ENCODE measurements at places on chromosomes 7 and 10.

GRCh38 chr10:84214612-84215235, 10.6 kb downstream of the LRIT2 start:
- DNase-seq: peak; percentile 57

DNA sequence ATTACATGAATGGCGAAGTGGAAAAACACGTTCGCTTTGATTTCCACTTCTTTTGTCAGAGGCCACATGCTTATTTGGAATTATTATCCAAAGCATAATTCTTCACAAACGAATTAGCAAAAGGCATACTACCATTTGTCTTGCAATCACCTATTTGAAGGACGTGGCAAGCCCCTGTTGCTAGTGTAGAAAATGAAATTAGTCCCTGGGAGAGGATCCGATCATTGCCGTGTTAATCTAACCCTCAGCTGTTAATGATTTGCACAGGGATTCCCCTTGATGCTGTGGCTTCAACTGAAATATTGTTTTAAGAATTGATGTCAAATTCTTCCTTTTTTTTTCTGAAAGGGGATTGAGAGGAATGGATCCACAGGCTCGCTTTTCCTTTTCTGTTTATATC, 4.6 kb downstream of the AGMO start:
- DNase-seq: no peak

DNA sequence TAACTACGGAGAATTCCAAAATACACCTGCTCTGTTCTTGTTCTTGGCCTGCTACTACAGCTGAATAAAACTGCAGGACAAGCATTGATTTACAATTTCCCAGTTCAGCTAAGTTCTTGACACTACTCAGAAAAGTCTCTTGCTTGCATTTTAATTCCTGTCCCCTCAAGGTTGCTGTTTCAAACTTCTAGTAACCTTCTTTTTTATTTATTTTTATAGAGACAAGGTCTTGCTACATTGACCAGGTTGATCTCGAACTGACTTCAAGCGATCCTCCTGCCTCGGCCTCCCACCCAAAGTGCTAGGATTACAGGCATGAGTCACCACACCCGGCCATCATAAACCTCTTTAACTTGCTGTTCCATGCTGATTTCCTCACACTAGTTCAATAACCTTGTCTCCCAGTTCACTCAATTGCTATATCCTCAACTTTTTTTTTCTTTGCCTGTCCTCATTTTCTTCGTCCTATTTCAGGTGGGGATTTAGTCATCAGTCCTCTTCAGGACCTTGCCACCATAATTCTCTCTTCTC, 79.9 kb downstream of the ARHGAP21 start:
- no peak for DNase-seq

DNA sequence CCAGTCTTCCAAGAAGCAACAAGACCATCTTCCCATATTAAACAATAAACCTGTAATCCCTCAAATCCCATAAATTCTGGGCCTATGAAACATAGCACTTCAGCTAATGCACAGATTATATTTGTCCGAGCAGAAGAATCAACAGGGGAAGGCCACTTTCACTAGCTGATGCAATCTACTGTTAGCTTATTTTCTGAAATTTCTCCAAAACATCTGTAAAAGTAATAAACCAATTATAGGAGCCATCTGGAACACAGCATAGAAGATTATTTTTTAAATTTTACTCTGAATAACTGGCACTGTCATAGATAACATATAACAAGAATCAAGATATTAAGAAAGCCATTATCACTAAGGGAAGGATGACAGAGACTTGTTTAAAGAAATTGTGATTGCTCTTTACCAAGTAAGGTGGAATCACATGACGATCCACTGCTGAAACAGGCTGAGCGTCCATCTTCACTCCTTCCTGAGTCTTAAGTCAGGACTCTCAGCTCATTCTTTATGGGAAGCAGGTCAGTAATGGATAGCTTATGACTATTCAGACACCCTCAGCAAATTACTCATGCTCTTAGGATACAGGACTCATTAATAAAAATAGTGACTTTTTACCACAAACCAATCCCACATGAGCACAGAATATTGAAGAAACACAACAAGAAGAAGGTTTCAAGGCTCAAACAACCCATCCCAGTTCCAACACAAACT, 719.5 kb downstream of the XPNPEP1 start:
- DNase-seq: no peak

- no peak for DNase-seq
Measured at GRCh38 chr7:106915873-106916272, 50.8 kb downstream of the PIK3CG start.

DNA sequence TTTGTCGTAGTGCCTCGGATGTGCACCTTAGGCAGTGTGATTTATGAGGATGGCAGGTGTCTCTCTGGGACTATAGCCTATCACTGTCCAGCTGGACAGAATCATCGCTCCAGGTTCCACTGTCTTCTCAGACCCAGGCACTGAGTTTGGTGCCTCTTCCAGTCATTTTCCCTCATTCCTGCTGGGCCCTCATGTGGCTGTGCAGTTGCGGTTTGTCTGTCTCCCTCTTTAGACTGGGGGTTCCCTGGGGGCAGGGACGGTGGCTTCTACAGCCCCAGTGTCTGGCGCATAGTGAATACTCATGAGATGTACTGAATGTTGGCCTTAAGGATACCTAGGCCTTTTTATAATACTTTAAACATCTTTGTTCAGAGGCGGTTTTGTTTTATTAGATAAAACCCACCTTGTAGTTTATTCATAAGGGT, 28.9 kb downstream of the CCM2 start:
- DNase-seq: no peak

- DNase-seq: no peak
Measured at GRCh38 chr10:93518531-93518930, 22.1 kb downstream of the CEP55 start.

DNA sequence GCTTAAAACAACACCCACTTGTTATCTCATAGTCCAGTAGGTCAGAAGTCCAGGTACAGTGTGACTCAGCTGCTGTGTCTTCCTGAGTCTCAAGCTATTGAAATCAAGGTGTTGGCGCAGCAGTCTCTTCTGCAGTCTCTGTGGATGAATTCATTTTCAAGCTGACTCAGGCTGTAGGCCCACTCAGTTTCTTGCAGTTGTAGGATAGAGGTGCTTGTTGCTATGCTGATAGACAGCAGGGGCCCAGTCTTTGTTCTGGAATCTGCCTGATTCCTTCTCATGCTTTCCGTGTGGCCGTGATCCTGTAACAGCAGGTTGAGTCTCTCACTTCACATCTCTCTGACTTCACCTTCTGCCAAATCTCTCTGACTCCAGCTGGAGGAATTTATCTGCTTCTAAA, 400.4 kb upstream of the POM121L12 start:
- no peak for DNase-seq

- no peak for DNase-seq
Measured at GRCh38 chr7:149564340-149565095, 66.9 kb upstream of the ZNF746 start.

GRCh38 chr7:130189343-130189742, 15.9 kb downstream of the TMEM209 start:
- no peak for DNase-seq

GRCh38 chr7:47416492-47417480, 165.1 kb downstream of the TNS3 start:
- DNase-seq: no peak

DNA sequence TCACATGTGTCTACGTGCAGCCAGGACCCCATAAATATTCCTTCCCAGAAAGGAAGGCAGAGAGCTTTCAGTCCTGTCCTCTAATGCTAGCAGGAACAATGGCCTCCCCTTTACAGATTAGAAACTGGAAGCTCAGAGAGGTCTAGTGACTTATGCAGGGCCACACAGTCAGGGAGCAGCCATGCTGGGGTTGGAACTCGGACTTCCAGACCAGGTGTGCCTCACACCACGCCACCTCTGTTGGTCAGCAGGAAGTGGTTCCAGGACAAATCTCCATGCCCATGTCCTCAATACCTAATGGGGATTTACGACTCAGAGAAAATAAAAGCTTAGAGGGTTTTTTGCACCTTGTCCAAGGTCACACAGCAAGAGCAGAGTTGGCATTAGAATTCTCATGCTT, 378.9 kb downstream of the RPS24 start:
- no peak for DNase-seq

DNA sequence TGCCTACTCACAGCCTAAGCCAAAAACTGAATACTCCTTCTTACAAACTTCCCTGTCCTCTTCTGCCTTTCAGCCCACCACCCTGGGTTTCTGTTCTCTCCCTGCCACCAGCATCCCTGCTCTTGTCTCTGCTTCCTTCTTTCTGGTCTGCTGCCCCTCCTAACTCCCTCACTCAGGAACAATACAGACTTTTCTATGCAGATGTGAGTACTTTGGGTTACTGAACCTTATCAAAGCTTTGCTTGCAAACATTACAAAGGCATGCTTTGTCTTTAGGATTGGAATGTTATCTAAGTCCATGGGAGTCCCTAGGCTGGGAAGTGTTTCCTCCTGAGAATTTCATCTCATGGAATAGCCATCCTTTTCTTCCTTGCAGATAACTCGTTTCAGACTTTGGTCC, 28.9 kb downstream of the CNNM1 start:
- DNase-seq: no peak

DNA sequence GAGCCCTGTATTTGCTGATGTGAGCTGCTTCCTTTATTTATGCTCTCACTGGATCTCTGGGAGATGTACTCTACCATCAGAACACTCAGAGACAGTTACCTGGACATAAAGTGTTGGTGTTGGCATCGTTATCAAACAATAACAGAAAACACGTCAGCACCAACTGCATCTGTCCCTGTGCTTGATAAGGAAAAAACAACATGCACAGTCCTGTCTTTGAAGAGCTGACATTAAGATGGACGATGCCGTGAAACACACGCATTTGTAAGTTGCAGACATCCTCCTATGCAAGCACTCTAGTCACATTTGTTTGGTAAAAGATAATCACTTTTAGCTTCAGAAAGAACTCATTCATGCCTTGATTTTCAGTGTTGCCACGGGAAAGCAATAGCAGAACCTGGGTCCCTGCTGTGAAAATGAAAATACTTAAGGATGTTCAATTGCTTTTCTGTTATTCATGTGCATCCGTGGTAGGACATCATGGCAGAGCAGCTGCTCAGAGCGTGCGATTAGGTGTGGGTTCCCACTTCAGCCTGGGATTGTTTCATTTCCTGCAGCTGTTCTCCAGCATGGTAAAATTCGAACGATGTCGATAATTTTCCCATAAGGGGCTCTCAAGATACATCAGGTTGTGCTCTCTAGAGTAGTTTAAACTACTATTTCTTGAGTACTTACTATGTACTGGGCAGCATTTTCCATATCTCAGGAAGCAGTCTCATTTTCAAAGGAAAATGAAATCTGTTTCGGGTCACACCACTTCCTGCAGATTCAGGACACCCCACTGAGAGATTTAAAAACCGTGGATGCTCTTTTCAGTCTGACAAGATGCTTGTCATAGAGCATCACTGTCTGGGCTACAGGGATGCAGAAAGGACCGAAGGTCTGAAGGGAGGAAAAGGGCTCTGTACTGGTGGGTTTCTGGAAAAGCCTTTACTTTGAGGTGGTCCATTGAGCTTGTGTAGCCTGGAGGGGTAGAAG, 248.7 kb downstream of the CAMK1D start:
- no peak for DNase-seq

DNA sequence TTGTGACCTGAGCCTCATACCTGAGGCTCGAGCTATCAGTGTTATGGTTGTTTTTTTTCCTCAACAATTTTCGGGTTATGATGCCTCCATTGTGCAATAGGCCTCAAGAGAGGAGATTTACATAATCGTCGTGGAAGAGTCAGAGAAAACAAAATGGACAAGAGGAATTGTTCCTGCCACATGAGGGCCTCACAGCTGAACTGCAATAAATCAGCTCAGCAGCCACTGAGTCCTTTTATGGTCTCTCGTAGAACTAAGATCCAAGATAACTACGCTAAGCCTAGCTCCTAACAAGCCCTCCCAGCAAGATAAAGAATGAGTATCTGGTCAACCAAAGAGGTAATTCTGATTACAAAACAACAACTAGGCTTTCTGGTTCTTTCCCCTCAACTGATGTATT, 336.8 kb downstream of the WDR11 start:
- DNase-seq: no peak

GRCh38 chr10:100653957-100654781, 91.2 kb upstream of the PAX2 start:
- DNase-seq: peak; percentile 65
